ENCODE measurements at places on chromosomes 16 and 17.

DNA sequence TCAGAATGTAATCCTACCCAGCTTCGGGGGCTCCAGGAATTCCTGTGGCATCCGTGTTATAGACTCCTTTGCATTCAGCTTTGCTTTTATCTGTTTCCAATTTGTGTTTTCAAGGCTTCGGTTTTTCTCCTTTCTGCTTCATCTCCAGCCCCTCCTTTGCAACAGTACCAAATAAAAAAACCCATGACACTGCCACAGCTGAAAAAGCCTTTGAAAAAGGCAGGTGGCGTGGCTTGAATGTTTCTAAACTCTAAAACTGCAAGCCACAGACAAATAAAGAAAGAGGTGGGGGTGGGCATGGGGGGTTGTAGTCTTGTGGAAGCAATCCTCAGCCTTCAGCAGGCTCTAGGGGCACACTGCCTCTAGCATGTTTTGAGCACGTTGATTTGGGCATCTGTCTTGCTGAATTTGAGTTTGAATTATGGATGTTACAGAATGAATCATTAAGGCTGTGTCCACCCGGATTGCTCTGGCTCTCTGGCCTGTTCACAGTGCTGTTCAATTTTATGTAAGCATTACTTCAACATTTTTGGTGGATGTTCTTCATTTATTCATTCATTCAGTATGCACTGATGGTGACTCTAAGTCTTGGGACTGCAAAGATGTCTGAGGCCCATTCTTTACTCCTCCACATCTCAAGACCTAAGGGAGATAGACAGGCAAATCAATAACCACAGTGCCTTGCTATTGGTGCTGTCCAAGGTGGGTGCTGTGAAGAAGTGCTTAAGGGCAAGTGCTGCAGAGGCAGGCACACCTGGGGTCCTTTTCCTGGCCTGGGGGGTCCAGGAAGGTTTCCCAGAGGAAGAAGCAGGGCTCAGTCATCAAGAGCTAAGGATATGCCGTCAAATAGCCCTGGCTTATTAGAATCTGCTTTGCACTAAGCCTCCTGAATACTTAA lies 77.4 kb downstream of the CDH13 start:
- H3K27ac ChIP-seq: no peak overlapping the region
- H3K27me3 ChIP-seq: peaks cover 4% of the 10 kb centered on the region
- H3K4me3 ChIP-seq: no peak overlapping the region
- no peak for DNase-seq
- H3K4me1 ChIP-seq: peaks cover 33% of the 10 kb centered on the region

DNA sequence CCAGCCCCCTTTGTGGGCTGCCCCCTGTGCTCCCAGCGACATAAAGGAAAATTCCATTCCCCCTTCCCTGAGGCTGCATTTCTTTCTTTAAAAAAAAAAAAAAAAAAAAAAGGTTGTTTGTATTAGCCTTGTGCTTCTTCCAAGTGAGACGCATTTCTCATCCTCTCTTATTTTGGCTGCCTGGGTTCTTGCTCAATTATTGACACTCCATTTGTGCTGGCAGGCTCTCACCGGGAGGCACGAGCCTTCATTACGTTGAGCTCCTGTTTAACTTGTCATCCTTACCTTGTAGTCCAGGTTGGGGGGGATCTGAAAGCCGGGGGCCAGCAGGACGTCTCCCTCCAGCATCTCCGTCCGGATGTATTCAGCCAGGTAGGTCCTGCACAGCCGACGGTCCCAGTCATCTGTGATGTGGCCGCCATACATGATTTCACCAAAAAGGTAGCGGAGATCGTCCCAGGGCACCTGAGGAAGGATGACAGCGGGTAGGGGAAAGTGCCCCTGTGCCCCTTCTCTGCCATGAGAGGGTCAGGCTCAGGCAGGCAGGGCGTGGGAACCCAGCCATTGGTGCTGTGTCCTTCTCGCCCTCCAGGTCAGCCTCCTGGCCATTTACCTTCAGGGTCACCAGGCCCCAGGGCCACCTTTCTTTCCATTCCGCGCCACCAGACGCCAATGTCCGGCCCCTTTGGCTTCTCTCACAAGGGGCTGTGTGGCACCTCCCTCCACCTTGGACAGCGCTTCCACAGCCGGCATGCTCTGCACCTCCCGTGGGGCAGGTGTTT lies 50.6 kb downstream of the PGS1 start:
- DNase-seq: no peak
- H3K36me3 ChIP-seq: peaks cover 9% of the 10 kb centered on the region
- no peak overlapping the region for H3K27ac ChIP-seq

DNA sequence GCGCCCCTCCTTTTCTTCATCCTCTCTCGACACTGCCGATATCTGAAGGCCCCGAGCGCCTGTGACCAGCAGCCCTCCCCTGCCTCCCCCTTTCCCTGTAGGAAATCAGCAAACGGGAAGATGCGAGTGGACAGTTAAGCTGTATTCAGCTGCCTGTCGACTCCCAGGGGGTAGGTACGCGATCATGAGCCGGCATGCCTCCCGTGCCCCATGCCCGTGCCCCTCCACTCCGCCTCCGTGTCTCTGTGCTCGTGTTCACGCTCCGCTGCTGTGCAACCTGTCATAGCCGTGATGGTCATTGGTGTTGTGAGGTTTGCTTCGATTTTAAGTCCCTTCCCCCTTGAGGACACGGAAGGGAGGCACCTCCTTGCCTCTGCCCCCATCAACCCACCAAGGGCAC lies 34.4 kb downstream of the CACNA1G start:
- no peak overlapping the region for H3K27ac ChIP-seq
- peaks cover under 1% of the 10 kb centered on the region for H3K4me1 ChIP-seq
- peaks cover 14% of the 10 kb centered on the region for H3K27me3 ChIP-seq

- H3K27me3 ChIP-seq: peaks cover 2% of the 10 kb centered on the region
- peak within 1 kb of the TSS; percentile 97 for H3K27ac ChIP-seq
- DNase-seq: no peak
Measured at GRCh38 chr17:50150354-50151040, at the start of gene PPP1R9B. Gene PPP1R9B (minus strand): TSS chr17:50150677. CDS start chr17:50150513, 164 bp downstream.

DNA sequence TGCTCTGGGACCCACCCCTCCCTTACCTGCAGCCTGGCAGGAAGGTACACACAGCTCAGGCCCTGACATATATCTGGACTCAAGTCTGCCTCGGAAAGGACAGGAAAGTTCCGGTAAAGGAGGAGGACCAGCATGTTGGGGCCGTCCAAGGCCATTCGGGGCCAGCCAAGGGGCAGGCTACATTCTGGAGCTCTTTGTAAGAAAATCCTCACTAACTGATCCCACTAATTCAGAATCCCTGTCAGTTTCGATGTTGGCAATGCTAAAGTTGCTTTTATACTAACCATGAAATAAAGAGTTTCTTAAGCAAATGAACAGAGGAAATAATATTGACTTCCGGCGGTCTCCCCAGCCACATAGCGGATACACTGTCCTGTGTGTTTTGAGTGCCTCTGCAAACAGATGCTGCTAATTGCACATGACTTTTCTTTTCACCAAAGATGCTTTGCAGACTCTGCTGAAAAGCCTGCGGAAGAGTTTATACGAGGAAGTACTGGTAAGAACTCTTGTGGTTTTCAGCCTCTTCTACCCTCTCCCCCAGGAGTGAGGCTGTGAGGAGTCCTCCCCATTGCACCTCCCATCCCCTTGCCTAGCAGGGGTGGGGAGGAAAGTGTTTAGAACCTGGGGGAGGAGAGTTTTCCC lies 54.8 kb downstream of the PLXDC1 start:
- H3K4me1 ChIP-seq: no peaks in the 10 kb centered on the region
- no peak for DNase-seq
- H3K36me3 ChIP-seq: no peaks in the 10 kb centered on the region

GRCh38 chr16:78333808-78334207 lies 234.4 kb downstream of the WWOX start:
- no peak overlapping the region for H3K27ac ChIP-seq
- no peaks in the 10 kb centered on the region for H3K27me3 ChIP-seq
